ENCODE measurements at places on chromosomes 3 and 15.

- no peak for DNase-seq
Observed at GRCh38 chr15:98927996-98928395, 79.6 kb downstream of the PGPEP1L start.

DNA sequence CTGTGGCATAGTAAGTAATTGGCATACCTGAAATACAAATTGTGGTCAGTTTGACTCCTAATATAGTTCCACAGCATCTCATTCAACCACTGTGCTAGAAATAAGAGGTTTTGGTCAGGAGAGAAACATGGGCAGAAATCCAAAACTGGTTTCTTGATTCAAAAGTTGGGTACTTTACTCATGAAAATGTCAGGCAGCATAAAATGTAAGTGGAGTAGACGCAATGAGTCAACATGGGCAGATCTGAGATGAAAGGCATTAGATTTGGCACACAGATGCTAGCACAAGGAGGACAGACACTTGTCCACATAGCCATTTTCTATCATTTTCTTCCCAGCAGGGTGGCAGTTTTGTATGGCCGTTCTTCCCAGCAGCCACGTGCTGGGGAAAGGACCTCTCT is 255.8 kb upstream of the CDIN1 start:
- no peak for DNase-seq

GRCh38 chr15:65338823-65339222 is 34.3 kb downstream of the RNU5B-1 start:
- DNase-seq: no peak

- no peak for DNase-seq
Observed at GRCh38 chr15:98643115-98643514, 5.2 kb upstream of the IGF1R start.

DNA sequence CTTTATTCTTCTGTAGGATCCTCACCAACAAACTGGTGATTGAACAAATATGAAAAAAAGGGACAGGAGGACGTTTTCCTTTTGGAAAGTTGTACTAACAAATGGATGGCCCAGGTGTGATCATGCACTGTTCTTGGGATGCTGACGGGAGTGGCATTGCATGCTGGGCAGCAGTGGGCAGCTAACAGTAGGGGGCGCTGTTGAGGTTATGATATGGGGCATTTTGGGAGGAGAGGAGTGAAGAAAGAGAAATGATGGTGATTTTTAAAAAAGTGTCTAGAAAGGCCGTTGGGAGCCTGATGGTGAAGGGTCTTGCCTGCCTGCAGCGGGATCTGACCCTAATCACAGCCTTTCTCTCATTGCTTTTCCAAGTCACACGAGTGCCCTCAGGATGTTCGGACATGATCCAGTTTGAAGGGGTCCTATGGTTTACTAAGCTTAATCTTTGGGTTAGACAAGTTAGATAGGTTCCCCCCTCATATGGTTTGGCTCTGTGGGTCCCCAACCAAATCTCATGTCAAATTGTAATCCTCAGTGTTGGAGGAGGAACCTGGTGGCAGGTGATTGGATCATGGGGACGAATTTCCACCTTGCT is 46.2 kb upstream of the PRTG start:
- no peak for DNase-seq

DNA sequence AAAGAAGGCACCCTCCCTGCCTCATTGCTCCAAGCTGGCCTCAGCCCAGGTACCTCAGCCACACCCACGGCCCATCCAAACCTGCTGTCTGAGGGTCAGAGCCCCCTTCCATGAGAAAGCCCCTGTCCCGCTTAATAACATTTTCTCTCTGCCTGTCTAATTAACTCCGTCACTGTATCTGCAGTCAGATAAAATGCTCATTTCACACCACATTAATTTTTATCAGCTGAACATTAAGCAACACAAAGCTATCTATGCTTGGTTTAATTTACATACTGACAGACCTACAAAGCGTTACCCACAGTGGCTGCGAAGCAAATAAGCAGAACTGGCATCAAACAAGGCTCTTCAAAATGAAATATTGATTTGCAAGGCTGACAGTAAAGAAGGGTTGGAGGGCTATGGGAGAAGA is 309.8 kb upstream of the ICE2 start:
- no peak for DNase-seq
